ENCODE measurements at places on chromosomes 1 and 21.

DNA sequence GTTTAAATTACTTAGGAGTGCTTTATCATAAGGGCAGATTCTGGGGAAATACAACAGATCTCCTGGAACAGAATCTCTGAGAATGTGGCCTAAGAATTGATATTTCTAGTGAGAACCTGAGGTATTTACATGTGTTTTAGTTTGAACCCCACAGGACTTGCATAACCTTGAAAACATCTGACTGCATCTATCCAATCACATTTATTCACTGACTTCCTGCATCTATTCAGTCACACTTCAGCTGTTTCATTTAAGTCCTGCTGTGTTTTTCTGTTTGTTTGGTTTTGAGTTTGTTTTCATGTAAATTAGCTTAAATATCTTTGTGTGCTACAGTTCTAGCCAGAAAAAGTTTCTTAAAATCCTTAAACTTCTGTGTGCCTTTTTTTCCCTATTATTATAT is 1260.7 kb downstream of the PLA2G4A start:
- DNase-seq = no peak

DNA sequence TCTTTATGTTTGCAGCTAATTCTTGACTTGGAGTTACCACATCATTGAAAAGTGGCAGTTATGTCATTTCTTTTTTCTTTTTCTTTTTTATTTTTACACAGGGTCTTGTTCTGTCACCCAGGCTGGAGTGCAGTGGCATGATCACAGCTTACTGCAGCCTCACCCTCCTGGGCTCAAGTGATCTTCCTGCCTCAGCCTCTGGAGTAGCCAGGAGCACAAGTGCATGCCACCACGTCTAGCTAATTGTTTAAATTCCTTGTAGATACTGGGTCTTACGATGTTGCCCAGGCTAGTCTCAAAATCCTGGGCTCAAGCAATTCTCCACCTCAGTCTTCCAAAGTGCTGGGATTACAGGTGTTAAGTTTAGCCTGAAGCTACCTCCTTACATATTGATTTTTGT is 52.1 kb upstream of the KANK4 start:
- DNase-seq = no peak

DNA sequence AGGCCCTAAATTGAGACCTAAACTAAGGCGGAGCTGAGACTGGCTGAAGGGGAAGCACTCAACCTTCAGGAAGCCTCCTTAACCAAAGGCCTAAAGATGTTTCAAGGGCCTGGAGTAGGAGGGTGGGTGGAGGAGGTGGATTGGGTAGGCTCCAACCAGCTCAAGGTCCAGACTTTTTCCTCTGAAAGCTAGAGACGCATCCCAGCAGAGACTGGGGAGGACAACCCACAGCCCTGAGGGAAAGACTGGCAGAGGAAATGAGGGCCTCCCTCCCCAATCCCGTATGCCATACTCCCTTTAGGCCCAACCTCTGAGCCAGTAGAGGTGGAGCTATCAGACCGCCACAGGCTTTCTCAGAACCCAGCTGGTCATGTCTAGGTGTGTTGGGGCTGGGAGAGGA is 1.1 kb downstream of the ECM1 start:
- DNase-seq = no peak

- no peak for DNase-seq
These were observed 461.9 kb downstream of the LRRIQ3 start for GRCh38 chr1:73736125-73736524.

DNA sequence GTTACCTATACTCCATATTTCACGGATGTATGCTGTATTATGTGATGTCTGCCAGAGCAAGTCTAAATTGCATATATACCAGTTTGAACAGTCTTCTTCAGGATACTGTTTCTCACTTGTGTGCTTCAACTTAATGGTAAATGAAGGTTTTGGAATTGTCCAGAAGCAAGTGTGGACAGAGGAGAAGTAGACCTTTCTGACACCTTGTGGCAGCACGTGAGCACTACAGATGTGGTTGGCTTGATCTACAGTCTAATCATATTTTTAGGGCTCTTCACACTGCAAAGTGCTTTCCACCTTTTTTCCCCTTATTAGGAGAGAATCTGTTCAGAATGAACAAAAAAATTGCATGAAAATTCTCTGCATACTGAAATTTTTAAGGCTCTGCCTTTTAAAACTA is 10.9 kb downstream of the MORC3 start:
- peak; percentile 51 for DNase-seq

All from BE2C (cell line).